Activated CD8-positive, alpha-beta T cell treated with anti-CD3 and anti-CD28 coated beads, Interleukin-2, amount 10 ng/mL, durations not matched to agents 7 days and 5 days (primary cell): ENCODE measurements at places on chromosomes 7 and 10. TPM values are rescaled to one million over a fixed set of nuclear protein-coding genes. Genes with fewer than 3 reads are reported as not detected.

Gene SYT15B
- total RNA-seq = 0.32 TPM

Gene DENND2A
- not detected for total RNA-seq

Gene MBL2
- not detected for total RNA-seq

Gene GPR37
- not detected for total RNA-seq

Gene COPG2
- 14.1 TPM for total RNA-seq

Gene MKX
- not detected for total RNA-seq

Gene FGL2
- total RNA-seq = 1.6 TPM

Gene ACBD7
- 4.4 TPM for total RNA-seq

Gene CDC14C
- not detected for total RNA-seq

Gene SPDYE6
- total RNA-seq = not detected

Gene PPP1R17
- not detected for total RNA-seq

Gene FFAR4
- not detected for total RNA-seq

Gene CELF2
- 179 TPM for total RNA-seq
